Stimulated activated CD4-positive, alpha-beta T cell treated with anti-CD3 and anti-CD28 coated beads, TNF-alpha, amount 100 ng/mL, for 24 hours (primary cell): ENCODE measurements at places on chromosomes 4 and X.

DNA sequence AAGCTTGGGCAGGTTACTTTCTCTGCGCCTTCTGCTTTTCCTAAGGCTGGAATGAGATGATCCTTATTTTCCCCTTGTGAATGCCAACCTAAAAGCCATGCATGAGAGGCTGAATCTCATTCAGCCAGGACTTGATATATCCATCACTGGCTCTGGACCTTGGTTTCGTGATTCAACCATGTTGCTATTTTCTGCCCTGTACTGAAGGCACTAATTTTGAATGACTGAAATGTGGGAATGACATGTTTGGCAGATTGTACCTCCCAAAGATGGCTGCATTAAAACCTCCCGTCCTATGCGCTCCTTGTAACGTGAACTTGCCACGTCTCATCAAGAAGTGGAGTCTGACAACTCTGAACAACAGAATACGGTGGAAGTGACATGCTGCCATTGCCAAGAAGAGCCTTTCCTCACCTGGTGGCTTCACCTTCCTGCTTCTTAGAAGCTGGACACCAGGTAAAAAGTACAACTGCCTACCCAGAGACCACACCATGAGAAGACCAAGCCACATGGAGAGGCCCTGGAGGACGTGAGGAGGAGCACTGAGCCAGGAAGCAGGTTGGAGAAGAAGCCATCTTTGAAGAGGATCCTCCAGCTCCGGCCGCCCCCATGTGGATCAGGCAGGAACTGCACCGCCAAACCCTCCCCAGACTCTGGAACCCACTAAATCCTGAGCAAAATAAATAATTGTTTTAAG lies 174.5 kb downstream of the NSUN7 start:
- DNase-seq, result peak; percentile 61

DNA sequence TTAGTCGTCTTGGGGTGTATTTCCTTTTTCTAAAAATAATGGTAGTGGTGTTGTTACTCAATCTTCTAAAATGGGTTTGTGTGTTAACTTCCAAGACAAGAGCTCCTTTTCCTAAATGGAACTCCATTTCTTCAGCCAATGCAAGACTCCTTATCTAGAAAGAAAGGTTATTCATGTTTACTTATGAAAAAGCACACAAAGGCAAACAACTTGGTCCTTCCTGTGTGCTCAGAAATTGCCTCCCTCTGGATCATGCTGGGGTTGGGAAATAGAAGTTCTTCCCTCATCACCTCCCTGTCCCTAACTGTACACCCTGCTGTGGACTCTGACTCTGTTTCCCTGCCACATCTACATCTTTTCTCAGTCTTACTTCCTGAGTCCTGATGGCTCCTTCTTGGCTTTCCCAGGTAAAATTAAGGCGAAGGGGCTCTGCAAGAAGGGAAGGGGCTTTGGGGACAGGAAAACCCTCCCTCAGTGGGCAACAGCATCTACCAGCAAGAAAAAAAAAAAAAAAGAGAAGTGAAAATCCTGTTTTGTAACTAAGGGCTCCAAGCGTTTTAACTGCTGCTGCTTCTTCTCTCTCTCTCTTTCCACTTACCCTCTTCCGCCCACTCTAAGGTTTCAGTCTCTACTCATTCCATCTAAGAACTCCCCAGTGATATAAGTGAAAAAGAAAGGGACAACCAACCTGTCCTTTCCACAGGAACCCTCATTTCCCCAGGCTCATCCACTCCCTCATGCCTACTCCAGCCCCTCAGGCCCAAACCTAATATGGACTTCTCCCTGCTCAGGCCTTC lies 19.8 kb upstream of the TASL start:
- DNase-seq, result no peak

DNA sequence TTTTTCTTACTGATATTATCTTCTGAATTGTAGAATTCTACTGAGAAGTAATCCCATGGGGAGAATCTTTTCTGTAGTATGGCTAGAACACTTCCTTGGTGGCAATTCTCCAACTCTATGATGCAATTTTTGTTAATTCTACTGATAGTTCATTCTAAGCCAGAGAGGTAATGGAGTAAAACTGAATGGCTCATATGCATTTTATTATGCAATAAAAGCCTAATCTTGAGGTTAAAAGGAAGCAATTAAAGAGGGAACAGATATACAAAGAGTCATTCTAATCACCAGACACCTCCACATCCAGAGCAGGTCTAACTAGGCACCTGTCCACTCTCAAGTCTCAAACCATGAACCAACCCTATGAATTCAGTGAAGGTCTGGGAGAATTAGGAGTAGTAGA lies 9.7 kb downstream of the RAP2C start:
- DNase-seq, result no peak

GRCh38 chr4:18100657-18101056 lies 79.1 kb upstream of the LCORL start:
- no peak for DNase-seq

GRCh38 chr4:23889391-23889790 lies 456 bp downstream of the PPARGC1A start:
- no peak for DNase-seq

- no peak for DNase-seq
These were observed 12.6 kb downstream of the SSR4 start for GRCh38 chrX:153806999-153807575.

DNA sequence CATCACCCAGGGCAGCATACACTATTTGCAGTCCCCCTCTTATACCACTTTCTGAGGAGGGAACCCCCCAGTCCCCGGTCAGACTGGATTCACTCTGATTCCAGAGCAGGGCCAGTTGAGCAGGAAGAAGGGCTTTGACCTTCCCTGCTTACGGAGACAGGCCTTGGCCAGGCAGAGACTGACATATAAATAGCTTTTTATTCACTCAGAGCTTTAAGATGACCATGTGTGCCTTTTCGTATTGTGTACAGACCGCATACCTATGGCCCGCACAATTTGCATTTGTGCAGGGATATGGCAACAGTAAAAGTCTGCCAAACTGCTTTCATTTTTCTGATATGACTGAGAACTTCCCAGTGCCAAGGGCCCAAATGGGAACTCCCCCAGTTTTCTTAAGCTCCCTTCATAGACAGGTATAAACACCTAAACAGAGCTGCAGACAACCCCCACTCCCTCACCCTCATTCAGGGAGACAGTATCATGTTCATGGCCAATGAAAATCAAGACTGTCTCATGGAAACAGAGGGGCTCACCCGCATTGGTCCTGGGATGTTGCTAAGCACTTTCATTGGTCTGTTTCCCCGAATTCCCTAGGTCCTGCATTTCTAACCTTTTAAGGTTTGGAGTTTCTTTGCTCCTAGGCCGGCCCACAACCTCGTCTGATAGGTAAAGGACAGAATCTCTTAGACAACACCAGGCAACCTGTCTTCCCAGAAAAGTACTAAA lies 86.0 kb downstream of the RTL5 start:
- DNase-seq, result no peak

GRCh38 chrX:154812341-154813101 lies 7.2 kb upstream of the MPP1 start:
- DNase-seq, result no peak

DNA sequence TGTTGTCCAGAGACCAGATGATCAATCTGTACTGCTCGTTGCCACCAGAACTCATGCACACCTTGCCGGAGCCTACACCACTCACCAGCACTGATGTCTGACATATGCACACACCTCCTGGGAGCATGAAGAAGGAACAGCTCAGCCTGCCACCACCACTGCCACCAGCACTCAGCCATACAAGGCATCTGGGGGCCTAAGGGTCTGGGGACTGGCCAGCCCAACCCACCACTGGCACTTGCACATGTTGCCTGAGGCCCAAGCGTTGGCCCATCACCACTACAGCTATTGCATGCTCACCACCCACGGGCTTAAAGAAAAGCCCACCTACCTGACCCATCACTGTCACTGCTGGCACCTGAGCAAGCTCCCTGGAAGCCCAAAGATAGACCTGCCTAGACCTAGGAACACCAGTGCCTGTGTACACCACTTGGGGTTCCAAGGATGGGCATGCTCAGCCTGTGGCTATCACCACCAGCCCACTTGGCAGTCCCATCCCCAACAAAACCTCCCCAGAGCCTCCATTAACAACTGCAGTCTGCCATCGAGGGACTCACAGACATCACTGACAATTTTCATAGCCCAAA lies 174.3 kb upstream of the GRID2 start:
- no peak for DNase-seq

- DNase-seq, result no peak
These were observed 9.4 kb downstream of the ATP2B3 start for GRCh38 chrX:153526801-153527200.

GRCh38 chrX:71652405-71652804 lies 14.9 kb upstream of the LOC101059915 start:
- DNase-seq, result peak; percentile 21

DNA sequence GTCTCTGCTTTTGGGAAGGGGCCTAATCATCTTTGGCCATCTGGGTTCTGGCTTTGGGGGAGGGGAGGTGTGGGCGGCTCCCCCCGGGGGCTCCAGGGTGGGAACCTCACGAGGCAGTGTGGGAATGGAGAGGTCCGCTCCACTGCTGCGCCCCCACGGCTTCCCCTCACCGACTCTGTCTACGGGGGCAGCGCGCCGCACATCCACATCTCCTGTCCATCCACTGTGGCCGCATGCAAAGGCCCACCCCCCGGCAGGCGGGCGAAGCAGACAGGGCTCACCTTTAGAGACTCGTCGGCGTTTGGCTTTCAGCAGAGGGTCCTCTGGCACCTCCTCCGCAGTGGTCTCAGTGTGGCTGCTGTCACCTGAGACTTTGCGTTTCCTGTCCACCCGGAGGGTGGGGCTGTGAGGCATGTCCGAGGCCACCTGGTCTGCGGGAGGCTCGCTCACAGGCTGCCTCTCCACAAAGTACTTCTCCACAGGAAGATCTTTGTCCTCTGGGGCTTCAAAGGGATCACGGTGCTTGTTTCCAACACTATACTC lies 33.6 kb downstream of the BCOR start:
- DNase-seq, result no peak

DNA sequence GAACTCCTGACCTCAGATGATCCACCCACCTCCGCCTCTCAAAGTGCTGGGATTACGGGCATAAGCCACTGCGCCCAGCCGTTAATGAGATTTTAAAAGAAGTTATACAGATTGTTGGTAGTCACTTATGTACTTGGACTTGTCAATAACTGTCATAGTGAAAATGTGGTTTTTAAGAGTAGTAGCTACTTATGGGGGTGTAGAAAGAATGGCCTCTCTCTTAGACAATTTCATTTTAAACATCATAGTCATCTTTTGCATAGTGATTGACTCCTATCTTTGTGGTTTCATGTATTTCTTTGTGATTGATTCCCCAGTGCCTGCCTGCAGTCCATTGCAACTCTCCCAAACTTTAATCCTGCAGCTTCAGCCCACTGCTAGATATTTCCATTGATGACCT lies 17.4 kb downstream of the FAM199X start:
- DNase-seq, result no peak

GRCh38 chr4:147408189-147408588 lies 72.7 kb upstream of the EDNRA start:
- no peak for DNase-seq
